ENCODE measurements at places on chromosomes 7 and 10.

DNA sequence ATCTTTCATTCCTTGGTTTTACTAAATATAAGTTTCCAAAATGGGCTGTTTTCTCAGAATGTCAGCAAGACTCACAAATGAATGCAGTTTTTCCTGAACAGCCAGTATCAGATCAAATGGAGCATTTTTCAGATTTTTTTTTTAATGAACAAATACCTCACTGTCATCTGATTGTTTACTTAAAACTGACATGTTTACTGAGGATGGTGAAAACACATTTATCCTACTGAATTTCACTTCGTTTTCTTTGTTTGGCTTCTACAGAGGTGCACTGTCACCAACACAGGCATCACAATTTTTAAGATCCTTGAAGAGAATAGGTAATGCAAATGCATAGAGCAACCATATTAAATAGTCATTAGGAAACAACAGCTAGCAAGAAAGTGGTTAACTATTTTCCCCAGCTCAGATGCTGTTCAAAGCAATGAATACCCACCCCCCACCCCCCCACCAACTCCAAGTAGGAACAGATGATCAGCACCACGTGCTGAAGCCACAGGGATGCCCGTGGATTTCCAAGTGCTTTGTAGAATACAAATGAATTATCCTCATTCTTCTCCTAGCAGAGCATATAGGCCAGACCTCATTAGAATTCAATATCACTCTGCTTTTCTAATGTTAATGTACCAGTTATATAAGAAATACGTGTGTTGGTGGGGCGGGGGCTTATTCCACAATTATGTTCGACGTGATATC lies 205.9 kb downstream of the SKAP2 start:
- no peak for DNase-seq

GRCh38 chr10:68221196-68221595 lies 10.7 kb downstream of the ATOH7 start:
- no peak for DNase-seq

GRCh38 chr7:110502888-110503465 lies 588.0 kb upstream of the LRRN3 start:
- DNase-seq = no peak

GRCh38 chr7:137850972-137851945 lies 4.5 kb upstream of the DGKI start:
- DNase-seq = no peak

DNA sequence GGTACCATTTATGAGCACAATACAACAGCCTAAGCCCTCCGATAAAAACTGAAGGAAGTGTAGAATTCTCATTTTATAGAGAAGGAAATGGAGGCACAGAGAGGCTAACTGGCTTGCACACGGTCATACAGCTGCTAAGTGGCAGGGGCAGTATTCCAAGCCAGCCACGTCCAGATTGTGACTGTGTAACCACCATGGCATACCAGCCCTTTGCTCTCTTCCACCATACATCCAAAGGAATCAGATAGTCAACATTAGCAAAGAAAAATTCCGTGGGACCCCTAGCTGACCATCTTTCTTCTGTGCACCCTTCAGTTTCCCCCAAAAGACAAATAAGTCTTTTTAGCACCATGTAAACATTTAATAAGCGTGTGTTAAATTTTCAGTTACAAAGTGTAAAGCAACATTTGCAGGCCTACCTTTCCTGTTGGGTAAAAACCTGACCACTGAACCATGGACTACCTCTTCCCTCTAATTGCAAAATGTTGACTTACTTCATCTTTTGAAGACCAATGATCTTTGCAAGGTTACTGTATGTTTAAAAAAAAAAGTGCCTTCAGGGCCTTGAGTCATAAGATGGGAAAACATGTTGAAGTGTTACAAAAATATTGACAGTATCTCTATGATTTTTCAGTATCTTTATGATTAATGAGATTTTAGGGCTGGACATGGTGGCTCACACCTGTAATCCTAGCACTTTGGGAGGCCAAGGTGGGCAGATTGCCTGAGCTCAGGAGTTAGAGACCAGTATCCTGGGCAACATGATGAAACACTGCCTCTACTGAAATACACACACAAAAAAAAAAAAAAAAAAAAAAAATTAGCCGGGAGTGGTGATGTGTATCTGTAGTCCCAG lies 24.3 kb upstream of the PDZD8 start:
- no peak for DNase-seq

Data from esophagus squamous epithelium (tissue), 5 donors.